ENCODE measurements at places on chromosomes 16 and 17. TPM values are rescaled to one million over a fixed set of nuclear protein-coding genes. Genes with fewer than 3 reads are reported as not detected.

DNA sequence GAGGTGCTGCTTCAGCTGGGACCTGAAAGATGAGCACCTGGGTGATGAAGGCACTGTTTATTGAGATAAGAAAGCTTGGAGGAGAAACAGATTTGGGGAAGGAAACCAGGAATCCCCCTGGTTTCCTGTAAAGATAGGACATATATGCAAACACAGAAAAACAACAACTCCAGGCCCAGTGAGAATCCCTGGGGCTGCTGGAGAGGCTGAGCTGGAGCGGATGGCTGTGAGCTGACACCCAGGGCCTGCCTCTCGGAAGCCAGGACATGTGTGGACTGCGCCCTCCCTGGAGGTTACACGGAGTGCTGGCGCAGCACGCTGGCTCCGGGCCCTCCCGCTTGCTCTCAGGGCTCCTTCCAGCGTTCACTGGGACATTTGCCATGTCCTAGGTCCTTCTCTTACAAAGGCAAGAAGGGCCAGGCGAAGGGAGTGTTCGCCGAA lies 57.5 kb downstream of the CYB5B start:
- no peaks in the 10 kb centered on the region for H3K36me3 ChIP-seq
- no peaks in the 10 kb centered on the region for H3K27me3 ChIP-seq
- H3K27ac ChIP-seq: peak overlapping the region; percentile 63
- peak; percentile 91 for DNase-seq
- peaks cover 11% of the 10 kb centered on the region for H3K4me1 ChIP-seq

Gene ANKFN1
- total RNA-seq: 0.19 TPM

- H3K27me3 ChIP-seq: no peaks in the 10 kb centered on the region
- H3K27ac ChIP-seq: no peak overlapping the region
- peaks cover 15% of the 10 kb centered on the region for H3K4me1 ChIP-seq
- no peak for DNase-seq
- no peaks in the 10 kb centered on the region for H3K36me3 ChIP-seq
These were observed 22.8 kb downstream of the GRIN2C start for GRCh38 chr17:74836691-74837467.

Gene IGSF6
- 13.8 TPM for total RNA-seq

DNA sequence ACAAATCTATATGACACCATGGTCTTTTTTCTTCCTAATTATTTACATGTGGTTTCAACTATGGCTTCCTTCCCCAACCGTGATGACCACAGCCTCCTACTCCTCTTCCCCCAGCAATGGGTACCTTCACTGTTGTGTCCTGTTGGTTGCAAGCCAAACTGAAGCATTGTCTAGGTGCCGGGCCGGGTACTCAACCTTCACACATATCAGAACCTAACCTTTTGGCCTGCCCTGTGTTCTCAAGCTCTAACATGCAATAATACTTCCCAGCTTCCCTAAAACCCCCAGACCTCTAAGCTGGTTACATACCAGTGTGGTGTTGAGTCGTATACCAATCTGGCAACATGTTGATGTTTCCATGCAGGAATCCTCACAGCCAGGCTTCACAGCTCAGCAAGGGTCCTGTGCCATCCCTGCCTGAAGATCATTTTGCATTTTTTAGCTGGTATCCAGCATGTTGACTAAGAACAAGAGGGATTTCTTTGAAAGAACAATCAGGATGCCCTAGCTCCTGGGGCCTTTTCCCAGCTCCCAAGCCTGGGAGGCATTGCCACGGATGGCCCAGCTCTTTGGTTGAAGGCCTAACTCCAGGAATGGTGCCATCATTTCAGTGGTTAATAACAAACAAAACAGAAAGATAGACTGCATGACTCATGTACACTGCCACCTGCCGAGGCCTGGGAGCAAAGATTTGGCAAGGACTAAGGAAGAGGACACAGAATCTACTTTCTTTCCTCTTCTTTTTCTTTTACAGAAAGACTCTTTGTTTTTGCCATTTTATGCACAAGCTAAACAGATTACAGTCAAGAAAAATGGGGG lies 373.7 kb upstream of the SALL1 start:
- no peaks in the 10 kb centered on the region for H3K36me3 ChIP-seq
- DNase-seq: peak; percentile 35
- no peak overlapping the region for H3K4me3 ChIP-seq
- no peaks in the 10 kb centered on the region for H3K4me1 ChIP-seq
- H3K27ac ChIP-seq: no peak overlapping the region

DNA sequence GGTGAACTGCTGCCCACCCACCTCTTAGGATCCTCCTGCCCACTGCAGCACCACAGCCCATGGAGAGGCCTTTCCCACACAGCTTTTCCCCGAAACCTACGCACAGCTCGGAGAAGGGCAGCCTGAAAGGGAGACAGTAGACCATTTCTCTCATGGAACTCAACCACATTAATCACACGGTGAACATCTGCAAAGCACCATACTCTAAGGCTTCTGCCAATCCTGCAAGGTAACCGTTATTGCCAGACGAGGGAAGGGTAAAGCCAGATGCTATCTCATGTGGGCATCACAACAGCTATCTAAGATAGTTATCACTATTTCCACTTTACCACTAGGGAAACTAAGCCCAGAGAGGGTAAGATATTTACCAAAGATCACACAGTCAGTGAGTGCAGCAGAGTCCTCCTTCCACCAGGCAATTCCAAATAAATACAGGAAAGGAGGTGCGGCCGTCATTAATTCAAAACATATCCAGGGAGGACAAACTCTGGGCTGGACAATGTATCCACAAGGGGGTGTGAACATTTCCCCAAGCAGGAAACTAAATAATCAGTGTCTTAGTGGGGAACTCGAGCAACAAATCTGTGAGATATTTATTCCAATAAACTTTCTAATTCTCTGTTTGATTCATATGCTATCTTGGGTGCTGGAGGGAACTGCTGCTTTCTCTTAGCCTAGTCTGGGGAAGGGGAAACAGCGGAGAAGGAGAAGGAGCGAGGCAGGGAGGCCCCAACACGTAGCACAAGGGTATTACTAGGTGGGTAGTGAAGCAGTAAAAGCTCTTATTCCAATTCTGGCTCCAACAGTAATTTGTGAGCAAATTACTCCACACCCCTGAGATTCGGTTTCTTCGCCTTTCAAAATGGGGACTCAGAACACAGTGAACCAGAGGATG lies 723 bp downstream of the TMEM186 start:
- H3K36me3 ChIP-seq: no peaks in the 10 kb centered on the region
- no peak overlapping the region for H3K27ac ChIP-seq
- peaks cover 31% of the 10 kb centered on the region for H3K4me1 ChIP-seq
- DNase-seq: no peak

GRCh38 chr17:75508931-75509361 lies 6.4 kb downstream of the CASKIN2 start:
- H3K27ac ChIP-seq: peak overlapping the region; percentile 46
- peak; percentile 51 for DNase-seq

GRCh38 chr17:48270899-48271298 lies 159.1 kb downstream of the SKAP1 start:
- DNase-seq: no peak
- no peaks in the 10 kb centered on the region for H3K4me1 ChIP-seq
- no peaks in the 10 kb centered on the region for H3K27me3 ChIP-seq
- no peaks in the 10 kb centered on the region for H3K36me3 ChIP-seq
- H3K4me3 ChIP-seq: no peak overlapping the region

Gene WDR59
- 71.3 TPM for total RNA-seq

GRCh38 chr17:28426081-28426519 lies 20.1 kb upstream of the SLC46A1 start:
- H3K27me3 ChIP-seq: peaks cover 3% of the 10 kb centered on the region
- H3K36me3 ChIP-seq: no peaks in the 10 kb centered on the region
- H3K4me3 ChIP-seq: no peak overlapping the region
- DNase-seq: no peak

- H3K4me1 ChIP-seq: no peaks in the 10 kb centered on the region
- H3K36me3 ChIP-seq: no peaks in the 10 kb centered on the region
- no peaks in the 10 kb centered on the region for H3K27me3 ChIP-seq
- DNase-seq: peak; percentile 46
These were observed 118.6 kb upstream of the TNRC6C start for GRCh38 chr17:77839698-77840512.

GRCh38 chr17:75011401-75012095 lies 922 bp upstream of the MRPL58 start:
- H3K27me3 ChIP-seq: no peaks in the 10 kb centered on the region
- H3K36me3 ChIP-seq: no peaks in the 10 kb centered on the region
- H3K4me3 ChIP-seq: no peak overlapping the region
- H3K27ac ChIP-seq: peak overlapping the region; percentile 78

Gene EVPL
- 0.27 TPM for total RNA-seq

- H3K27me3 ChIP-seq: no peaks in the 10 kb centered on the region
- no peaks in the 10 kb centered on the region for H3K36me3 ChIP-seq
- no peaks in the 10 kb centered on the region for H3K4me1 ChIP-seq
- no peak overlapping the region for H3K27ac ChIP-seq
- no peak for DNase-seq
These were observed 40.9 kb downstream of the SMARCE1 start for GRCh38 chr17:40606548-40607353.

GRCh38 chr17:4969047-4969550 lies 1.5 kb upstream of the SPAG7 start:
- peaks cover 19% of the 10 kb centered on the region for H3K4me1 ChIP-seq
- H3K4me3 ChIP-seq: peak overlapping the region; percentile 82
- DNase-seq: peak; percentile 46
- peak overlapping the region; percentile 92 for H3K27ac ChIP-seq

Gene CD19
- 0.32 TPM for total RNA-seq

- peak overlapping the region; percentile 69 for H3K27ac ChIP-seq
- peaks cover 5% of the 10 kb centered on the region for H3K4me1 ChIP-seq
- H3K27me3 ChIP-seq: no peaks in the 10 kb centered on the region
These were observed 596 bp downstream of the UNKL start for GRCh38 chr16:1413684-1414531.

GRCh38 chr16:3690470-3690928 lies 26.8 kb downstream of the TRAP1 start:
- H3K4me1 ChIP-seq: peaks cover 4% of the 10 kb centered on the region
- peak overlapping the region; percentile 23 for H3K4me3 ChIP-seq
- H3K36me3 ChIP-seq: peaks cover 24% of the 10 kb centered on the region
- DNase-seq: peak; percentile 92

Gene KLHL10
- total RNA-seq: not detected

Gene C1QL1
- total RNA-seq: 0.55 TPM

Gene KRTAP1-1
- not detected for total RNA-seq

- no peaks in the 10 kb centered on the region for H3K36me3 ChIP-seq
- DNase-seq: no peak
- H3K4me1 ChIP-seq: no peaks in the 10 kb centered on the region
- no peak overlapping the region for H3K27ac ChIP-seq
These were observed 352.1 kb upstream of the HSBP1 start for GRCh38 chr16:83455716-83456115.

Gene PLEKHH3
- total RNA-seq: 44.5 TPM

- no peak overlapping the region for H3K27ac ChIP-seq
- no peaks in the 10 kb centered on the region for H3K4me1 ChIP-seq
- DNase-seq: no peak
- no peaks in the 10 kb centered on the region for H3K36me3 ChIP-seq
These were observed 38.0 kb upstream of the MNT start for GRCh38 chr17:2438823-2439222.

GRCh38 chr17:9343516-9343915 lies 232.1 kb downstream of the STX8 start:
- H3K4me3 ChIP-seq: no peak overlapping the region
- H3K27ac ChIP-seq: no peak overlapping the region

DNA sequence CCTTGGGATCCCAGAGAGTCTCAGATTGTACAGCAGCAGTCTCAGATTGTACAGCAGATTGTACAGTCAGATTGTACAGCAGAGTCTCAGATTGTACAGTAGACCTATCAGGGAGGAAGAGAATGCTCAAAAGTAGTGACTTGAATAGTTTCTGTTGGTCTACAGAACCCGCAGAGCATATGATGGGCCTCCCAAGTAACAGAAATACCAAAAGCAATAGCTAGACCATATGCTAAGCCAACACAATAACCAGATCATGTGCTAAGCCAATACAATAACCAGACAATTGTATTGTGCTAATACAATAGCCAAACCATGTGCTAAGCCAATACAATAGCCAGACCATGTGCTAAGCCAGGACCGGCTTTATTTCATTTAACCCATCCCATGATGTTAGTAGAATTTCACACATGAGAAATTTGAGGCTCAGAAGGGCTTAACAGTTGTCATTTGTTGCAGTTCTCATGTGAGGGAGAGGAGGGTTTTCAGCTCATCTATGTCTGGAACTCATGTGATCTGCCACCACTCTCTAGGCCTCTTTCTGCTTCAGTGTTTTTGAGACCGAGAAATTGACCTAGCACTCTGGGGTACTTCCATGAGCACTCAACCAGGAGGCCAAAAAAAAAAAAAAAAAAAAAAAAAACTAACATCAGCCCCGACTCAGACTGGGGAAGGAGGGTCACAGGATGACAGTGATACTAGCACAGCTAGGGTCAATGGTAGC lies 144.0 kb downstream of the SOX9 start:
- no peaks in the 10 kb centered on the region for H3K4me1 ChIP-seq
- H3K4me3 ChIP-seq: no peak overlapping the region
- no peaks in the 10 kb centered on the region for H3K27me3 ChIP-seq
- no peaks in the 10 kb centered on the region for H3K36me3 ChIP-seq
- H3K27ac ChIP-seq: no peak overlapping the region

DNA sequence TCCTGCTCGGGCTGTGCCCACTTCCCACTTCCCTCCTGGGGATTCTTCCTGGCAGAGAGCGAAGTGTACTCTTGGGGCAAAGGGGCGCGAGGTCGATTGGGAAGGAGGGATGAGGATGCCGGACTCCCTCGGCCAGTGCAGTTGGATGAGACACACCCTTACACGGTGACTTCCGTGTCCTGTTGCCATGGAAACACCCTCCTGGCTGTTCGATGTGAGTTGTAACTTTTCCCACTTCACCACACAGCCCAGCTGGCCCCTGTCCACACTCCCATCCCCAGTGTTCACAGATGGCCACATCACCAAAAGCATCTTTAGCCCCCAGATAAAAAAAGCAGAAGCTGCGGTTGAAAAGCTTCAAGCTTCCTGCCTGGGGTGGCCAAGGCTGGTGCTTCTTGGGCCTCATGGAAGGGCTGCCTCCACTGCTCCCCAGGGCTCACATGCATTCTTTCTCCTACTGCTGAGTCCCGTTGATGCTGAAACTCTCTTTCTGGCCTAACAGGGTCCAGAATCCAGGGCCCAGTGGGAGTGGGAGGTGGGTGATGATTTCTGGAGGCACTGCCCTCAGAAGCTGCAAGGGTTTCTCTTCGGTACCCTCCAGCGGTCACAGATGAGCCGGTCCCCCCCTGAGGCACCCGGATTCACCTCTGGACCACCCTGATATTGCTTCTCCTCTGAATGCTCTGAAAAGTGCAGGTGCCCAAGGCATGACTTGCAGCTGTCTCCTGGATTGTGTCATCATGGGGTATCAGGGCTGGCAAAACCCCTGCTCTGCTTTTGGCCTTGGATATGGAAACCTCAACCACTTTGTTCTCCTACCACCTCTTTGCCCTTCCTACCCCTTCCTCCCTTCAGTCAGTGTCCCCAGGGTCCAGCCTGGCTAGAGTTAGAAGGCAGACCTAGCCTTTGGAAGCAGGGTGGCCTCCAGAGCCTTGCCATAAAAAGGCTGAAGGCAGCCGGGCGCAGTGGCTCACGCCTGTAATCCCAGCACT lies 2.2 kb upstream of the TRAF4 start:
- H3K4me1 ChIP-seq: peaks cover 33% of the 10 kb centered on the region
- H3K27ac ChIP-seq: no peak overlapping the region
- H3K4me3 ChIP-seq: no peak overlapping the region
- no peak for DNase-seq
- no peaks in the 10 kb centered on the region for H3K36me3 ChIP-seq

All from adrenal gland (tissue), 19 donors.